ENCODE measurements at places on chromosomes 12 and 14.

DNA sequence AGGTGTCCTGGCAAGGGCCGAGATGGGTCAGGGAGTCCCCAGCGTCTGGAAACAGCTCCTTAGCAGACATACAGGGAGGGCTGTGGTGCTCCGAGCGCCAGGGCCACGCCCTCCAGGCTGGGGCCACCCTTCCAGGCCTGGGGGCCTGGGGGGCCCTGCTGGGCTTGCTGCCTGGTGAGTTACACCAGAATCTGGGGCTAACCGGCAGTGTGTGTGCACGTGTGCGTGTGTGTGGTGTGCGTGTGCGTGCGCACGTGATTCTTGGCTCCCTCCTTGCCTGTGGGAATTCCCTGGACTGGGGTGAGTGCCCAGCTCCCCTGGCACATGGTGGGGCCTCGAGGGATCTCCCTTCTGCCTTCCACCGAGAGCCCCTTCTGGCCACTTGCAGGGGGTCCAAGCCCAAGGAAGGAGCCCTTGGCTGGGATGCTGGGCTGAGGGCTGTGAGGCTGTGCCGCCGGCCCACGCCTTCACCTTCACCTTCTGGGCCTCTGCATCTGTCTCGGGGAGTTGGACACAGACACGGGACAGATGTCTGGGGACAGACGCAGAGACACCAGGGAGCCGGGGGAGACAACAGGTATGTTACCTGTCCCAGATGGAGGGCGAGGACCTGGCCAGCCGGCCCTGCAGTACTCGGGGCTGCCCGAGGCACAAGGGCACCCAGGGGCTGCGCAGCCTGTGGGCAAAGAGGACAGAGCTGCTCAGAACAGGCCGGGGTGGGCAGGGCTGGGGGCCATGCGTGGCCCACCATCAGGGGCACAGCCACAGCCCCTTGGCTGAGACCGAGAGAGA is 37.2 kb downstream of the BEGAIN start:
- no peak for DNase-seq

- no peak for DNase-seq
These were observed 141.5 kb upstream of the ARID2 start for GRCh38 chr12:45587877-45588533.

DNA sequence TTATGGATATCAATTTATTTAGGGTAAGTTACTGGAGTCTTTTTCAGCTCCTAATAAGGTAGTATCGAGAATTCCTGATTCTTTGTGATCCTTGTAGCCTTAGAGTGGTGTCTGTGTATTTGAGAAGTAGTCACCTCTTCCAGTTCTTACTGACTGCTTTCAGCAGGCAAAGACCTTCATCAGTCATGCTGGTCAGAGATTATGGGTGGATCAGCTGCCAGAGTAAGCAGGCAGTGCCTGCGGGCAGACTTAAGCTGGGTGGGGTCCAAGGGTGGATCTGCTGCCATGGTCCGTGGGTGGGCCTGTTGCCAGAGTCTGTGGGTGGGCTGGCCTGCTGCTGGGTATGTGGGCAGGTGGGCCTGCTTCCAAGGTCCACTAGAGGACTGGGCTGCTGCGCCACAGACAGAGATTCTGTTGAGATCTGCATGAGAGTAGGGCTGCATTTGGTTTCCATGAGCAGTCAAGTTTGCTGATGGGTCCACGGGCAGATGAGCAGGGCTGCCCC is 188.7 kb downstream of the ANO2 start:
- DNase-seq = no peak

- DNase-seq = no peak
These were observed 841.7 kb downstream of the VRK1 start for GRCh38 chr14:97638864-97639263.

DNA sequence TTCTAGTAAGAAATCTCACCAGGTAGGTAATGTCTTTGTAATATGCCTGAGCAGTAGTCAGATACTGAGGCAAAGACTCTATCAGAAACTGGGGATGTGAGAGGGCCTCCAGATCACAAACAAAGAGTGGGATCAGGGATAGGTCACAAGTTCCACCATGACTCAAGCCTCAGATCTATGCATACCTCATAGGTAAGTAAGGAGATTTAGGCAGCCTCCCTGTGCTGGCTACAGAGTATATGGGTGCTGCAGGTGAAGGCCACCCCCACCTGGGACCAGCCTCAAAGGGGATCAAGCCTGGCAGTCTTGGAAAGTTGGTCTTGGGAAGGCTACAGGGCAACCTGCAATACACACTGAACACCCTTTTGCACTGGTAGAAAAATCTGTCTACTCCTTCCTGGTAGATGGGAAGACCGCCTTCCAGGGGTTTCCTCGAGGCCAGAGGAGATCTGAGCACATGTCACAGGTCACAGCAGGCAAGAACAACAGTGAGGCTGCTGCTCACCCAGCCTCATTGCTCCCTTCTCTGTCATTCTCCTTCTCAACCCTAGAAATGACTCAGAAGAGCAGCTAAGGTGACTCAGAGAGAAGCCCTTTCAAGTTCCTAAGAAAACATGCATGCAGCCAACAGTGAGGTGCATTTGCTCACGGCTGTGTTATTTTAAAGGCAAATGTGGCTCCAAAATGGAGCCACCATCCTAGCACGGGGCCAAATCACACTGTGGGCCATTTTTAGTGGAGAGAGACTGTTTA is 143.4 kb upstream of the CDKN3 start:
- DNase-seq = no peak

- no peak for DNase-seq
These were observed 13.9 kb upstream of the ATP2A2 start for GRCh38 chr12:110266980-110267620.

GRCh38 chr12:108635201-108635996 is 1.7 kb upstream of the SELPLG start:
- DNase-seq = peak; percentile 61
